Naive B cell (primary cell): ENCODE measurements at places on chromosomes 11 and 22.

DNA sequence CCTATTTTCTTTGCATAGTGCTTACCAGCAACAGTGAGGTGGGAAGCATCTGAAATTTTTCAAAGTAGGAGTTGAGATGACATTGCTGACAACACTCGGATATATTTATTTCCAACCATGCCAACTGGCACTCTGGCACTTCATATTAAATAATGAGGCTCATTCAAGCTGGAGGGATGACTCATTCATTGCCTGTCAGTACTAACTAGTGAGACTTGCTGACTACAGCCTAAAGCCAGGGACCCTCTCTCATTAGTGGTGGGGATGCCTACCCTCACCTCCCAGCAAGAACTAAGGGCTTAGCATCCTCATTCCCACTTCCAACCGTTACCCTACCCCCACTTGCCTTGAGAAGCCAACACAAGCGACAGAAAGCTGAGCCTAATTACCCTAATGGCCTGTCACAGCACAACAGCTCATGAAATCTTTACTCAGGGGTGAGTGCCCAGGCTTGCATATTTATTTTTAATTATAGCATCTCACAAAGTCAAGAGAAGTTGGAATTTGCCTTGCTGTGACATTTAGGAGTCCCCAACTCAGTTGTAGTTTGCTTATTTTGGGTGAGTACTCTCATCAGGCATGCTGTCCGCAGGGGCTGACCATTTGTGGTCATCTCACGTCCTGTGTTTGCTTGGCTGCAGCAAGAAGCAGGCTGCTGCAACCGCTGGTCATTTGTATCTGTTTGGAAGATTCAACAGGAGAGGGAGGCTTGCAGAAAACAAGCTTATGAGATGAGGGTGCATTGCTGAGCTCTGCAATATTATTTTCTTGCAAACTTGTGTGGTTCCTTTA, 181.6 kb upstream of the POU2AF2 start:
- DNase-seq: no peak
- no peaks in the 10 kb centered on the region for H3K36me3 ChIP-seq
- H3K4me3 ChIP-seq: no peak overlapping the region

GRCh38 chr11:15780382-15780781, 576.0 kb downstream of the SOX6 start:
- no peaks in the 10 kb centered on the region for H3K4me1 ChIP-seq
- H3K36me3 ChIP-seq: no peaks in the 10 kb centered on the region
- no peak for DNase-seq
- no peak overlapping the region for H3K27ac ChIP-seq

GRCh38 chr22:41772645-41773044, 27.8 kb upstream of the CCDC134 start:
- peaks cover 3% of the 10 kb centered on the region for H3K4me1 ChIP-seq
- no peaks in the 10 kb centered on the region for H3K36me3 ChIP-seq
- no peak for DNase-seq
- H3K27me3 ChIP-seq: peaks cover 15% of the 10 kb centered on the region

DNA sequence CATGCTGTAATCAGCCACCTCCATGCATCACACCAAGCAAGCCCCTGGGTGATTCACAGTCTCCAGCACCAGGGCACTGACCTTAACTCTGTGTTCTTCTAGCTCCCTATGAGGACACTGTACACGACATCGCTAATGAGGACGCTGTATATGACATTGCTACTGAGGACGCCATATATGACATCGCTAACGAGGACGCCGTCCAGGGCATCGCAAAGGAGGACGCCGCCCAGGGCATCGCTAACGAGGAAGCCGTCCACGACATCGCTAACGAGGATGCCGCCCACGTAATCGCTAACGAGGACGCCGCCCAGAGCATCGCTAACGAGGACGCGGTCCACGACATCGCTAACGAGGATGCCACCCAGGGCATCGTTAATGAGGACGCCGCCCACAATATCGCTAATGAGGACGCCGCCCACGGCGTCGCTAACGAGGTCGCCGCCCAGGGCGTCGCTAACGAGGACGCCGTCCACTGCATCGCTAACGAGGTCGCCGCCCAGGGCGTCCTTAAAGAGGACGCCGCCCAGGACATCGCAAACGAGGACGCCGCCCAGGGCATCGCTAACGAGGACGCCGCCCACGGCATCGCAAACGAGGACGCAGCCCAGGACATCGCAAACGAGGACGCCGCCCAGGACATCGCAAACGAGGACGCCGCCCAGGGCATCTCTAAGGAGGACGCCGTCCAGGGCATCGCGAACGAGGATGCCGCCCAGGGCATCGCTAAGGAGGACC, 34.5 kb upstream of the DGCR6L start:
- H3K4me1 ChIP-seq: no peaks in the 10 kb centered on the region
- no peak for DNase-seq
- H3K4me3 ChIP-seq: no peak overlapping the region
- no peaks in the 10 kb centered on the region for H3K36me3 ChIP-seq
- H3K27ac ChIP-seq: no peak overlapping the region
